CD14-positive monocyte (primary cell): ENCODE measurements at places on chromosomes 1 and 21.

- no peak for DNase-seq
These were observed 183.4 kb downstream of the ZNF281 start for GRCh38 chr1:200226268-200226968.

GRCh38 chr1:216168546-216168945 lies 254.7 kb downstream of the USH2A start:
- no peak for DNase-seq

- no peak for DNase-seq
These were observed 213.1 kb downstream of the HHAT start for GRCh38 chr1:210541680-210542358.

DNA sequence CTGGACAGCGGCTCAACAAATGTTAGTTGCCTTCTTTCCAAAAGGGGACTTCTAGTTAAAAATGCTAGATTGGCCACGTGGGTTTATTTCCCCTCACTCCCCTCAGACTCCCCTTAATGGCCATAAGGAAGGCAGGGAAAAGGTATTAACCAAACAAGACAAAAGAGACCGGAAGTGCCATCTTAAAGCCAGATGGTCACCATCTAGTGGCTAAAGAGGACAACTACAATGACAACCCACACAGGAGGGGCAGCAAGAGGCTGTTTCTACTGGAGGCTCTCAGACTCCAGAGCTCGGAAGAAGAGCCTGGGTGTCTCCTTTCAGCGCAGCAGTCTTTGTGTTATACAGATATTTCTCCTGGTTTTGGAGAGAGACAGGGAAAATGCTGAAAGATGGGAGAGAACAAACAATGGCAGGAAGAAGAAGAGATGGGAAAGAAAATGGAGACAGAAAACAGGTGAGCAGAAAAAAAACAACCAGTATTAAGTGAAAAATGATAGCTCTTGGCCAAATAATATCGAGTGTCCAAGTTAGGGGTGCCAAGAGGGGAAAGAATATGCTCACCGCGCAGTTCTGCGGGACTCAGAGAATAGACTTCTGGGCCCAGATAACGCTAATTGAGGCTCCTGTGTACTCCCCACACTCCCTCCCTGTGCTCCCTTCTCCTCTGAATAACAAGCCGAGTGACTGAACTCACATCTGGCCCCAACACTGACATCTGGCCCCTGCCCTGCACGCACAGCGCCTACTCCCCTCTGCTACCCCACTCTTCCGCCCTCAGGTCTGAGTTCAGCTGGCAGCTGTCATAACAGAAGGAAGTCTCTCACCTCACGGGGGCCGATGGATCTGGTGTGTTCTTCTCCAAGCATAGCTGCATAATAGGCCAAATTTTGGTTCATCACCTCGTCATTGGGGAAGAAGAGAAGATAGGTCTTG lies 9.6 kb downstream of the P3H1 start:
- DNase-seq, result peak; percentile 54

DNA sequence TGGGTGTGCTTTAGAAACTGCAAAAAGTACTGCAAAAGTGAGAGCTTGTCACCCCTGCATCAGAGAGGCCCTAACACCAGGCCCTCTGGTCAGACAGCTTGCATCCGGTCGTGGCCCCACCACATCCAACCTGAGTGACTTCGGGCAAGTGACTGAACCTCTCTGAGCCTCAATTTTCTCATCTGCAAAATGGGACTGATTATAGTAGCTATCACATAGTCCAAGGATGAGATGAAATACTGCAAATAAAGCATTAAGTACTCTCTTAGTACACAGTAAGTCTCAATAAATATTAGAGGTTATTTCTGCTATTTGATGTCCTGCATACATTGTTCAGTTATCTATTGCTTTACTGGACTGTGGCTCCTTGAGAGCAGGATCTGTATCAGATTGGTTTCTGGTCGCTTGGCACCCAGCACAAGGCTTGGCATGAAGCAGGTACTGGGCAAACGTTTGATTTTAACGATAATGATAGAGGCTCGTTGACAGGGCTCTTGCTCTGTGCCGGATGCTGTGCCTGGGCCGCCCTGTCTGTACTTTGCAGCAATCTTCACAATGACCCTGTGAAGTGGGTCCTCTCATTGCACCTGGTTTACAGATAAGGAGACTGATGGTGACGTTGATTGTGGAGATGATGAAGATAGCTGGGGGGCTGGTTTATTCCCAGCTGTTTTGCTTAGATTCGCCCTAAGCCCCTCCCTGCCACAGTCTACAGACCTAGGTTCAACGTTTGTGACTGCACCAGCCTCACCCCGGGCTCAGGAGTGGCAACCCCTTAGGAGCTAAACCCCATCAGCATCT lies 43.6 kb downstream of the RAP1GAP start:
- no peak for DNase-seq

DNA sequence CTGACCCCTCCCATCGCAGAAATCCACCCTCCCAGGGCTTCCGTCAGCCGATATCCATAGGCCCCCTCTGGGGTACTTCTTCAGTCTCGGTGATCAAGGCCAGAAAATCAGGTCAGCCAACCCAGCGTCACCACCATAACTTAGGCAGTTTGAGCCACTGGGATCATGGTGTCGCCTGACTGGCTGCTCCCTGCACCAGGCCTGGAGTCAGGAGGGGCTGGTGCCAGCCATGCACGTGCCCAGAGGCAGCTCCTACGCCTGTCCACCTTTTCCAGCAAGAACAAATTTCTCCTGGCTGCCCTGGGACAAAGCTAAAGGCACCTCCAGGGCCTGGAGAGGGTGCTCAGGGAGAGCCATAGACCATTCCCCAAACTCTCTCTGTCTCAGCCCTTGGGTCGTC lies 4.8 kb upstream of the CTRC start:
- no peak for DNase-seq

DNA sequence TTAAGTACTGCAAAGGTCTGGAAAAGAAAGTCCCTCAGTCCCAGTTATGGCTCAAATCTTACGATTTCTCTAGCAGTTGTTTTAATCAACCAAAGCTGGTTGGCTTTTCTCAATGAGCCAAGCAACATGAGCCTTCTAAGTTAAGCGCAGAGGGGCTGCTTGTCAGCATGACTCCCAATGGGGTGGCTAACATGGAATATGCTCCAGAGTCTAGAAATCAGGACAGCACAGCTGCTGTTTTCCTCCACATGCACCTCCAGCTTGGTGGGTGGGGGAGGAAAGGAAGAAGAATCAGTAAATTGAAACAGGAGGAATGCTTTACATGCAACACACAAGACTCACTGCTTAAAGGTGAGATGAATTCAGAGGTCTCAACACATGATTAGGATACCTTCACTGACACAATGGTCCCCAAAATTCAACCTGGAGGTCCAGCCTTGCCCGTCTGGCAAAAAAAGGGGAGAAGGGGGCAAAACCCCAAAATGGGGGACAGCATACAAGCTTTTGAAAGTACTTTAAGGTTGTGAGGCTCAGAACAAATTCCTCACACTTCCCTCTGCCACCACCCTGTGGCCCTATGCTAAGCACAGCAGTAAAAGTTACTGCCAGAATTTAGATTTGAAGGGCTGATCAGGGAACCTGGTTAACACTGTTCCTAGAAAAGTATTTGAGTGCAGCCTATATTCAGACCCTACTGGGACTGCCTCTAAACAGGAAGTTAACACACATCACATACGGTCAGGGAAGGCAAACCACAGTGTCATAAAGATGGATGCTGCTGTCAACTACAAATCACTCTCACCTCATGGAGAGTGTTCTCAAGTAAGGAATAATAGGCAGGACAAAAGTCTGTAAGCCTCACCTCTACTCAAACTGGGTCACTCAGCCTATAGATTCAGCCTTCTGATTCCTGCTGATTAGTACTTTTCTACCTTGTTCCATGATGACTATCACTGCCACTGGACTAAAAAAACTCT lies 2.6 kb downstream of the GATAD2B start:
- DNase-seq, result peak; percentile 56

- DNase-seq, result no peak
These were observed 1.2 kb downstream of the KRTAP10-4 start for GRCh38 chr21:44574457-44575306.

GRCh38 chr1:189513091-189513490 lies 964.6 kb downstream of the BRINP3 start:
- no peak for DNase-seq

DNA sequence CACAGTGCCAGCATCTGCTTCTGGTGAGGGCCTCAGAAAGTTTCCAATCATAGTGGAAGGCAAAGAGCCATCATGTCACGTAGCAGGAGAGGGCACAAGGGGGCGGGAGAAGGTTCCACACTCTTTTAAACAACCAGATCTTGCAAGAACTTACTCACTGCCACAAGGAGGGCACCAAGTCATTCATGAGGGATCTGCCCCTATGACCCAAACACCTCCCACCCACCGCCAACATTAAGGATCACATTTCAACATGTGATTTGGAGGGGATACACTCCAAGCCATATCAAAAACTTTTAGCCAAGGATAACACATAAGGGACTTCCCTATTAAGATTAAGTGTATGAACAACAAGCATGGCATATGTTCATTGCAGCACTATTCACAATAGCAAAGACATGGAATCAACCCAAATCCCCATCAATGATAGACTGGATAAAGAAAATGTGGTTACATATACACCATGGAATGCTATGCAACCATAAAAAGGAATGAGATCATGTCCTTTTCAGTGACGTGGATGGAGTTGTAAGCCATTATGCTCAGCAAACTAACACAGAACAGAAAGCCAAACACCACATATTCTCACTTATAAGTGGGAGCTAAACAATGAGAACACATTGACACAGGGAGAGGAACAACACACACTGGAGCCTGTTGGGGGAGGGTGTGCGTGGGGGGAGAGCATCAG lies 19.9 kb upstream of the SLC35F3 start:
- no peak for DNase-seq

GRCh38 chr1:60394436-60394835 lies 320.9 kb upstream of the C1orf87 start:
- DNase-seq, result peak; percentile 24

GRCh38 chr1:191818198-191818597 lies 340.1 kb upstream of the RGS18 start:
- DNase-seq, result no peak

DNA sequence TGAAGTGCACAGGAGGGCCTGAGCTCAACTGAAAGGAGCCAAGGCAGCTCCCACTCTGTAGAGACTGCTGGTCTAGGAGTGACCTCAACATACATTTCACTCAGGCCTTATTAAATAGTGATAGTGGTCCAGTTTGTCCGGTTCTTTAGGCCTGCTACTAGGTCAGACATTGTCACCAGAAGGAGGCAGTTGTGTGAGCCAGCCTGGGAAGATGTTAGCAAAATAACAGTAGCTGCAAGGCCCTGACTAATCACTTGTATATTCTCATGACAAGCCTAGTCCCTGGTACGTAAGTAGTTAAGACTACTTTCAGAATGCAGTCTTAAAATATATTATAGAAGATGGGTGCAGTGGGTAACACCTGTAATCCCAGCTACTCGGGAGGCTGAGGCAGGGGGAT lies 264.0 kb upstream of the CAMK1G start:
- no peak for DNase-seq

- no peak for DNase-seq
These were observed 191.8 kb downstream of the ZNF326 start for GRCh38 chr1:90186506-90187322.

DNA sequence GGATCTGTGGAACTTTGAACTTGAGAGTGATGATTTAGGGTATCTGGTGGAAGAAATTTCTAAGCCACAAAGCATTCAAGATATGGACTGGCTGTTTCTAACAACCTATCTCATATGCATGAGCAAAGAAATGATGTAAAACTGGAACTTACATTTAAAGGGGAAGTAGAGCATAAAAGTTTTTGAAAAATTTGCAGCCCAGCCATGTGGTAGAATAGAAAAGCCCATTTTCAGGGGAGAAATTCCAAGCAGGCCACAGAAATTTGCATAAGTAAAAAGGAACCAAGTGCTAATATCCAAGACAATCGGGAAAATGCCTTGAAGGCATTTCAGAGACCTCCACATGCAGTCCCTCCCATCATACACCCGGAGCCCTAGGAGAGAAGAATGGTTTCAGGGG lies 15.7 kb downstream of the RIIAD1 start:
- no peak for DNase-seq

DNA sequence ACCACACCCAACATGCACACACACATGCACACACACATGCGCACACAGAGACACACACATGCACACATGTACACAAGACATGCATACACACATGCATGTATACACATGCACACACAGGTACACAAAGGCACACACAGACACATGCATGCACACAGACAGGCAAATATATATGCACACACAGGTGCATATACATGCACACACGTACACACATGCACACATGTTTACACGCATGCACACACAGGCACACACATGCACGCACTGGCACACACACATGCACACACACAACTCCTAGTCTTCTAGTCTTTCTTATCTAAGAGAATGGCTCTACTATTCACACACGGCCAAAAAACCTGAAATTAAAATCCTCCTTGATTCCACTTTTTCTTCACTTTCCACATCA lies 222.7 kb upstream of the PLD5 start:
- no peak for DNase-seq

GRCh38 chr1:84365225-84366221 lies 32.8 kb upstream of the DNASE2B start:
- DNase-seq, result peak; percentile 58

DNA sequence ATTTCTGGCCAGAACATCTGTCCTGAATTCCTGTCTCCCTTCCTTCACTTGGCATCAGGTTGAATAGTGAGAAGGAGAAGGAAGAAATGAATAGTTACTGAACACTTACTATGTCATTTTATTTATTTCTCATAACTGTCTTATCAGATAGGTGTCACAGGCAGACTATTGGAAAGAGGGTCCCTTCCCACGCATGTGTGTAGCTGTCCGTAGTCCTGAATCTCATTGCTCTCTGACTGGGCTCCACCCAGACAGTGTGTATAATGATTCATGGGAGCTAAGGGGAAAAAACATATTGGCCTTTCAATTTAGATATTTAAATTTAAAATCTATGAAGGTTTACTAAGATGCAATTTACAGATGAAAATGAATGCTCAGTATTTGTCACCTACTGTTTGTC lies 86.1 kb downstream of the OMA1 start:
- no peak for DNase-seq
